HS-5 (cell line): ENCODE measurements at places on chromosomes 2 and 18.

DNA sequence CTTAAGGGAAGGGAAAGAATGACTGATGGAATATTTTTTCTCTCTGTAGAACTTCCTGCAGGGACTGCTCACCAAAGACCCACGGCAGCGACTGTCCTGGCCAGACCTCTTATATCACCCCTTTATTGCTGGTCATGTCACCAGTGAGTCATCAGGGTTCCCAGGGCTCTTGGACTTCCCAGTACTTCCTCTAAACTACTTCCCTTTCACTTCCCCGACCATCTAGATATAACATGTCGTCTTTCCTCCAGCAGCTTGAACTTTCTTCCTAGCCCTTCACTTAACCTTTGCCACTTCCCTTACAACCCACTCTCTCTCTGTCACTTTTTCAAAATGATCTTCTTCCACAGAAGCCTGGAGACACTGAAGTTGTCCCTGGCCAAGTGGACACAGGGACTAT, 7.2 kb downstream of the STK36 start:
- no peak for DNase-seq

GRCh38 chr2:10529611-10530010, 81.5 kb upstream of the ODC1 start:
- DNase-seq: no peak

DNA sequence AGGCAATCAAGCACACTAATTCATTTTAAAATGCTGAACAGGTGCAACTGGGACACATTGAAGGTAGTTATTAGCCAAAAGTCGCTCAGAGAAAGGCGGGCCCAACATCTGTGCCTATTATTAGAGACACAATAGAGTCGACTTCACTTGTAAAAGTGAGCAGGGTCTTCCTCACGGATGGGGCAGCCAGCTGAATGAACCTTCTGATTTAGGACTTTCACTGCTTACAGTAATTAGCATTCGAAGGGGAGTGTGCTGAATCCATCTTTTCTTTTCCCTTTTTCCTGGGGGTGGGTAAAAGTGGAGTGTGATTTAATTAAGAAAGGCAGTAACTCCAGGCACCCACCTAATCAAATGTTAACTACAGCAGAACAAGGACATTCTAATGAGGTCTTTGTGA, 677.7 kb downstream of the DCDC2C start:
- no peak for DNase-seq

DNA sequence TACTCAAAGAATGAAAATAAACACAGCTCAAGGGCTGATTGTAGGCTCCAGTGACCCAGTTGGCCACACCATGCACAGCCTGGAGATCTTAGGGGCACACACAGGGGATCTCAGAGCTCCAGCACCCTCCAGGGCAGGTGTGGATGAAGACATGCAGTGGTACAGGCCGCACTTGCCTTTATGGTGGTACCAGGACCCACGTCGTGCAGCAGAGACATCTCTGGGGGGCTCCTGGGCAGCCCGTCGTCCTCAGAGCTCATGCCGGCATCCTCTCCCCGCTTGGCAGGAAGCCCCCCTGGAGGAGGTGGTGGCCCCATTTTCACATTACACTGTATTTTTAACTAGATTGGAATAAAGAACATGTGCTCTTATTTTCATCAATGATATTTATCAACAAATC, 101.2 kb upstream of the MGAT4A start:
- no peak for DNase-seq

DNA sequence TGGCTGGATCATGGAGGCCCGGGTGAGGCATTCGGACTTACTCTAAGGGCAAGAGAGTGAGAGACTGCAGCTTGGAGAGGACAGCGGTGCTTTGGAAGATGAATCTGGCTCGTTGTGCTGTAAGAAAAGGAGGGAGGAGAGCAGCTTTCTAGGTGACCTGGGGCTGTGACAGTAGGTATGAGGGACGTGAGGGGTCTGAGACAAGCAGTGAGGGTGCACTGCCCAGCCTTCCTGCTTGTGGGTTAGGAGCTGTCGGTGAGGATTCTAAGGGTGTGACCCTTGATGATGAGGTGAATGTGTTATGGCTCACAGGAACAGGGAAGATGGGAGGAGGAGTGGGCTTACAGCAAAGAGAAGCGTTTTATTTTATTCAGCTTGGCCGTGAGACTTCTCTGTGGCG, 27.1 kb upstream of the RHOB start:
- DNase-seq: no peak

GRCh38 chr2:237051861-237052260, 33.8 kb upstream of the COPS8 start:
- no peak for DNase-seq
